ENCODE measurements at places on chromosomes 12 and 14.

GRCh38 chr12:66636771-66637170, 42.1 kb downstream of the GRIP1 start:
- no peak for DNase-seq

GRCh38 chr12:93022603-93023340, 93.7 kb upstream of the EEA1 start:
- DNase-seq: no peak

GRCh38 chr14:22190411-22191191, 398.4 kb downstream of the DAD1 start:
- DNase-seq: no peak

DNA sequence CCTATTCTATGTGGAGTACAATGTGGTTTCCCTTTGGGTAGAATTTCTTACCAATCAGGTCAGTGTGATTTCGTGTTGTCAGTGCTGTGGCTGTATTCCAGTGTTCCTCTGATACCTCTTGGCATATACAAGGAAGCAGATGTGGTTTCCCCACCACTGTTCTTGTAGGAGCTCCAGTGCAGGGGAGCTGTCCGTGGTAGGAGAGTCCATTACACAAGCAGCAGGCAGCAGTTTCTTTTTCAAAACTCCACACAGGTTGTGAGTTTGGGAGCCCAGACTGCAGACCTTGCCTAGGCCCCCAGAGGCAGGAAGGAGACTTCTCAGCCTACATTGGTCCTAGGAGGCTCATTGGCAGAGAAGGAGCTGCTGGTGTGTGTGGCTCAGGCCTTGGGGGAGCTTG, 452.8 kb downstream of the AACS start:
- no peak for DNase-seq

DNA sequence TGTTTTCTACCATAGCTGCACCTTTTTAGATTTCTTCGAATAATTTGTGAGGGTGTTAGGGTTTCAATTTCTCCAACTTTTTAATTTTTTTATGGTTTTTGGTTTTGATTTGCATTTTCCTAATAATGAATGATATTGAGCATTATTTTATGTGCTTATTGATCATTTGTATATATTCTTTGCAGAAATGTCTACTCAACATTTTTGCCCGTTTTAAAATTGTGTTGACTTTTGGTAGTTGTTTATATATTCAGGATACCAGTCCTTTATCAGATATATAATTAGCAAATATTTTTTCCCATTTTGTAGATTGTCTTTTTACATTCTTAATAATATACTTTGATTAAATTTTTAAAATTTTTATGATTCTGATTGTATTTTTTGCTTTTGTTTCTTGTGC, 306.7 kb downstream of the LRFN5 start:
- no peak for DNase-seq

Measured in central memory CD8-positive, alpha-beta T cell (primary cell).